ENCODE measurements at places on chromosomes 11 and 22.

DNA sequence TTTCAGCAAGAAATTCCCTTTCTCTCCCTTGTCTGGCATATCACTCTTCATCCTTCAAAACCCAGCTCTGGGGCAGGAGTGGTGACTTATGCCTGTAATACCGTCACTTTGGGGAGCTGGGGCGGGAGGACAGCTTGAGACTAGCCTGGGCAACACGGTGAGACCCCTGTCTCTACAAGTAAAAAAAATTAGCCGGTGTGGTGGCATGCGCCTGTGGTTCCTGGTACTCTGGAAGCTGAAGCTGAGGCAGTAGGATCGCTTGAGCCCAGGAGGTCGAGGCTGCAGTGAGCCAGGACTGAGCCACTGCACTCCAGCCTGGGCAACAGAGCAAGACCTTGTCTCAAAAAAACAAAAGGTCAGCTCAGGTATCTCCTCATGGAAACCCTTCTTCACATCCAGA lies 1.4 kb upstream of the RCE1 start:
- no peak for DNase-seq

- DNase-seq = no peak
Observed at GRCh38 chr11:17229481-17230152, 21.8 kb upstream of the PIK3C2A start.

- no peak for DNase-seq
Observed at GRCh38 chr11:1052133-1053011, 15.9 kb upstream of the MUC6 start.

DNA sequence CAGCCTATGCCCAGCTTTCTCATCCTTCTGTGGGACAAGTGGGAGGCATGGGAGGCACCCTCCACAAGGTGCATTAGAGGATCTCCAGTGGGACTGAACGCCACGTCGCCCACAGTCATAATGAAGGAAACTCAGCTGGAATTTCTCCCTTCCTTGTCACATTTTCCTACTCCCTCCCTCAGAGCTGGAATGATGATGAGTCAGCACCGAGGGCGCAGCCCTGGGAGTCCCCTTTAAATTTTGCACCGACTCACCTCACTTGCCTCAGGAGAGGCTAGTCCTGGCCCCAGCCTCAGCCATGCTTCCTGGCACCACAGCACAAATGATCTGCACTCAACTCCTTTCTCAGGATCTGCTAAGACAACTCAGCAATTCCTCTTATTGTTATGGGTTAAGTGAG lies 34.3 kb downstream of the DBX1 start:
- no peak for DNase-seq

DNA sequence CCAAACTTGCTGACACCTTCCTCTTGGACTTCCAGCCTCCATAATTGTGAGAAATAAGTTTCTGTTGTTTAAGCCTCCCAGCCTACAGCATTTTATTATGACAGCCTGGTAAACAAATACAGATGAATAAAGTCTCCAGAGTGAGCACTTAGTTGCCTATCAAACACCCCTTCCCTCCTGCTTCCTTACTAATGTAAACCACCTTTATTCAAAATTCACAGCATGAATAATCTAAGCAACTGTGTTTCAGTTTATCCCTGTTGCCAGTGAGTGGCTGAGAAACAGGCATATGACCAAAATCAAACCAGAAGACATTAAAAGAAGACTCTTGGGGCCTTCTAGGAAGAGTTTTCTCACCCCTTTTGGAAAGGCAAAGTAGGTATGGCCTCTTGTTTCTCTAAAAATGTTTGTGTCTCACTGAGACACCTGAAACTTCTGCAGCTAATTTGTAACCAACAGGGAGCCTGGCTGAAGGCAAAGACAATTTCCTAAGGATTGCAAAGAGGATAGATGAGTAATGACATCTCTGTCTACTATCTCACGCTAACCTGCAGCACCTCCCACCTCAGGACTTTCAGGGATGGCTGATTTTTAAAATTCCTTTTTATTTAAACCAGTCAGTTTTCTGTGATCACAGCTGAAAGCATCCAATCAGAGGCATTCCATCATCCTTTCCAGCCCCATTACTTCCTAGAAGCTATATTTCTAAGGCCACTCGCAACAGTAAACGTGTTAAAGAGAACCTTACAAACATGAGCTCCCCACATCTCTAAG lies 61.4 kb upstream of the LRRC55 start:
- DNase-seq = no peak

Measured in non-pigmented ciliary epithelial cell (primary cell).